ENCODE measurements at places on chromosomes 12 and 14.
A peak's percentile ranks its signal among the peaks of the same experiment; 100 is the strongest.

DNA sequence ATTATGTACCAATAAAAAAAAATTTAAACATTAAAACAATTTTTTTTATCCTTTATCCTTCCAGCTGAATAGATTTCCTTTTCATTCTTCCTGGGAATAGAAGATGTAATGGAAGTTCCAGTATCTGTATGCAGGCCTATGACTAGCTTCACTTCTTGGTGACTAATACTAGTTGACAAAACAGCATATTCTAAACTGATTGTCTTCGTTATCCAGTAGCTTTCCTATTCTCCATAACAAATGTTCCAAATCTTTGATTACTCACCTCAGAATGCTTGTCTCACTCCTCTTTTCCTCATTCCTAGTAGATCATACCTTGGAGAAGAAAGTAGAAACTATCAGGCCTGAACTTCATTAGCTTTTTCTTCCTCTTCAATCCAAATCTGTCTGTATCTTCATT is 70.7 kb downstream of the PLEKHA5 start:
- no peak for DNase-seq

- no peak for DNase-seq
Measured at GRCh38 chr14:54839701-54840119, 62.9 kb downstream of the GCH1 start.

- no peak for DNase-seq
Measured at GRCh38 chr12:87836190-87836589, 193.0 kb downstream of the C12orf50 start.

- DNase-seq = no peak
Measured at GRCh38 chr14:53900499-53900898, 56.1 kb downstream of the BMP4 start.

DNA sequence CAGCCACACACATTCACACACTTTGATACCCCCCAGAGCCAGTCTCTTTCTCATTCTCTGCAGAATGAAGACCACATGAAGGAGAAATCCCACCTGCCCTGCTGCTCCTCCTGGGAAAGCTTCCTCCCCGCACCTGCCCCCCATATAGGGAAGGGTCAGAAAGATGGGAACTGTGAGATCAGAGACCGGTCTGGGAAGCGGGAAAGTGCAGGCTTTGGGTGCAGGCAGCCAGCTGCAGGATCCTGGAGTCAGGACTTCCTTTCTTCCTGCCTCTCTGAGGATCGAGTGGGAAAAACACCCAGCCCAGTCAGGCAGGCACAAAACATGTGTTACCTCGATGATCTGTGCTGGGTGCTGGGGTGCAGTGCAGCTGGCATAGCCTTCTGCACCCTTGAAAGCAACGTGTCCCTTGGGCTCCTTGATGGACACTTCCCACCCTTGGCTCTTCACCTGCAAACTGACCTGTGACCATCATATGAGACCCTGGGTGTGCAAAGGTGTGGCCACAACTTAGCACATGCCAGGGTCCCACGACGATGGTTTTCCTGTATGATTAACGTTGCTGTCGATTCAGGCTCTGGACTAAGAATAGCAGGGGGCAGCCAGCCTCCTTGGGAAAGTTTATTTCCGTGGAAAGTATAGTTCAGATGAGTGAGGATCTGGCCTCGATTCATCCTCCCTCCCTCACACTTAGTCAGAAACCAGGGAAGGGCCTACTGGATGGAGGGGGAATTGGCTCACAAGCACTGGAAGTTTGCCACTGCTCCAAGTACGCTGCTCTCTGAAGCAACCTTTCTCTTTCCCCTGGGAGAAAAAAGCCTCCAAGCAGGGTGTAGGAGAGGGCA is 105.4 kb upstream of the MED13L start:
- no peak for DNase-seq

DNA sequence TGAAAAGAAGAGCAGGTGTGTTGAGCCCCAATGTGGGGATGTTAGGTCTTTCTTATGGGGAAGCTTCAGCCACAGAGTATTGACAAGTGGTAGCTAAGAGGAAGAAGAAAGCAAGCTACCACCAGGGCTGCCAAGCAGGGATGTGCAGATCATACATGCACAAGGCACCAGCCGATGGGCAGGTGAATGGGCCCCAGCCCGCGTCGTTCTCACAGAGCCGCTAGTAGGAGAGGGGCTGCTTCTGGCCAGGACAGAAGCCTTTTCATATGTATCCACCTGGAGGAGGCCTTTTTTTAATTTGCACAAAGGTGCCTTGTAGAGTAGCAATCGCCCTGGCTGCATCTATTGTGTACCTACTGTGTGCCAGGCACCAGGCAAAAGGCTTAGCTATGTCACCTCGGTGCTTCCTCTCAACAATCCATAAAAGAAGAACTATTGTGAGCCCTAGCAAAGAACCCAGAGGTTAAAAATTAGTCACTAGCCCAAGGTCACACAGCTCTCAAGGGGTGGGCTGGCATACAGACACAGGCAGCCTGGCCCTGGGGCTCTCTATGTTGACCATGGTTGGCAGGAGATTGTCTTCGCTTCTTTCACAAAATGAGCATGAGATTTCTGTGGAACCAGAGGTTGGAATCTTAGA is 8.2 kb downstream of the NUAK1 start:
- DNase-seq = no peak

DNA sequence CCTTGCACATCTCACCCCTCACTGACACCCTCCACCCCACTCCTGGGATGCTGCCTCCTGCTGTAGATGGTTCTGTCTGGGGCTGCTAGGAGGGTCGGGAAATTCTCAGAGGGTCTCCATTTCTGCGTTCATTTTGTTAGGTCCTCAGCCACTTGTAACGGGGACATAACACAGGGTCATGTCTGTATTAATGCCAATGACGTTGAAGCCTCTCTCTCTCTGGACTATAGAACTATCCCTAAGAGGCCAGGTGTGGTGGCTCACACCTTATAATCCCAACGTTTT is 14.6 kb downstream of the SIVA1 start:
- no peak for DNase-seq

DNA sequence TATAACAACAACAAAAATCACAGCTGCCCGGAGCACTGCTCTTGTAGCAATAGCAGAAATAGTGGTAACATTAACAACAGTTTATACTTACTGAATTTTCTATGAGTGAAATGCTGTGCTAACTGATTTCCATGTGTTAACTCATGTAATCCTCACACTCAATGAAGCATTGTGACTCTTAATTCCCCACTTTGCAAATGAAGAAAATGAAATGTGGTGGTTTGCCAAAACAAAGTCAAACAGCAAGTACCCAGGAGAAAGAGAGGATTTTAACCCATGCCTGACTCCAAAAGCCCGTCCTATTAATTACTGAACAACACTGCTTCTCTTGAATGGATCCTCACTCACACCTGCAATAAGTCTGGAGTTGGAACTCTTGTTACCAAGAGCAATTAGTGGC is 123.5 kb downstream of the MED13L start:
- no peak for DNase-seq

DNA sequence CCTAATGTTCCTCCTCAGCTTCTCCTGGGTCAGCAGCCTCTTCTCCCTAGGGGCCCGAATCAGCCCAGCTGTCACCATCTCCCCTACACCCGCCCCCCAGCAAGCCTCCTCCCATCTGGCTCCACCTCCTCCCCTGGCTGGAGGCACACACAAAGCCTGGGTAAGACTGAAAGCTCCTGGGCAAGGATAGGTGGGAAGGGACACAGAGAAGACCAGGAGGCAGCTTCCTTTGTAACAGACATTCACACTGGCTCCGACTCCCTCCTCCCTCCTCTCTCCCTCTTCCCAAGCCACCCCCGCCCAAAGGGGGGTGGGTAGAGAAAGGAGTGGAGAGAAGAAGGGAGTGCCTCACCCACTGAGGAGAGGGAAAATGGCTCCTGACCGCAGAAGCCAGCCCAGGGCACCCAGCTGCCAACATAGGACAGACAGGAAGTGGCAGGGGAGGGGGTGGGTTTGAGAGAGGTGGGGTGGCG is 4.0 kb downstream of the CHD4 start:
- peak; percentile 34 for DNase-seq

GRCh38 chr14:93745603-93746273 is 42.5 kb downstream of the PRIMA1 start:
- DNase-seq = no peak

DNA sequence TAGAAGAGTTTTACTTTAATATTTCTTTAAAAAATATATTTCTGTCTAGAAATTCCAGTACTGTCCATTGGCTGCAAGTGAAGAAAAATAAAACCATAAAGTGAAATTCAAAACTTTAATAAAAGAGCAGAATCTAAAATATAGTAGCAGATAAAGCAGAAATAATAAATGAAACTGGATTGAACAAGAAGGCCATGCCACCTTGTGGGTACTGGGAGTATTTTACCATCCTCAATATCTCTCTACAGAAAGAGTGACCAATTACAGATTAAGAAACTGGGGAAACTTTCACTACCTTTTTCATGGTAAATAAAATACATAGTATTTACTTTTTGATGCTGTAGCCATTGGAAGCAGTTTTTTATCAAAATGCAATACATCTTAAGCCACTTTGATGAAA is 220.5 kb downstream of the BCAT1 start:
- DNase-seq = no peak

DNA sequence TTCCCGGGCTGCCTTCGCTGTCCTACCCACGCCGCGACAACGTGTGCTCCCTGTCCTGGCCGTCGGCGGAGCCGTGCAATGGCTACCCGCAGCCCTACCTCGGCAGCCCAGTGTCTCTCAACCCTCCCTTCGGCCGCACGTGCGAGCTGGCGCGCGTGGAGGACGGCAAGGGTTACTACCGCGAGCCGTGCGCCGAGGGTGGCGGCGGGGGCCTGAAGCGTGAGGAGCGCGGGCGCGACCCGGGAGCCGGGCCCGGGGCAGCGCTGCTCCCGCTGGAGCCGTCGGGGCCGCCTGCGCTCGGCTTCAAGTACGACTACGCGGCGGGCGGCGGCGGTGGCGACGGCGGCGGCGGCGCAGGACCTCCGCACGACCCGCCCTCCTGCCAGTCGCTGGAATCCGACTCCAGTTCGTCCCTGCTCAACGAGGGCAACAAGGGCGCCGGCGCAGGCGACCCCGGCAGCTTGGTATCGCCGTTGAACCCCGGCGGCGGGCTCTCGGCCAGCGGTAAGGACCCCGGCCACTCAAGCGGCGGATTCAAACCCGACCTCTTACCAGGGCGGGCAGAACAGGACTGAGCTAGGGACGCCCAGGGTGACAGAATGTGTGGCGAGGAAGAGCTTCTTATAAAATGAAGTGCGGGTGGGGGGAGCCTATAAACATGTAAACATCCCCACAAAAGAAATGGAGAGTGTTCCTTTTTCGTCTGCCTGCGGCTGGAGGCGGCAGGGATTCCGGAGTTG is 503 bp downstream of the HOXC12 start:
- DNase-seq = no peak

DNA sequence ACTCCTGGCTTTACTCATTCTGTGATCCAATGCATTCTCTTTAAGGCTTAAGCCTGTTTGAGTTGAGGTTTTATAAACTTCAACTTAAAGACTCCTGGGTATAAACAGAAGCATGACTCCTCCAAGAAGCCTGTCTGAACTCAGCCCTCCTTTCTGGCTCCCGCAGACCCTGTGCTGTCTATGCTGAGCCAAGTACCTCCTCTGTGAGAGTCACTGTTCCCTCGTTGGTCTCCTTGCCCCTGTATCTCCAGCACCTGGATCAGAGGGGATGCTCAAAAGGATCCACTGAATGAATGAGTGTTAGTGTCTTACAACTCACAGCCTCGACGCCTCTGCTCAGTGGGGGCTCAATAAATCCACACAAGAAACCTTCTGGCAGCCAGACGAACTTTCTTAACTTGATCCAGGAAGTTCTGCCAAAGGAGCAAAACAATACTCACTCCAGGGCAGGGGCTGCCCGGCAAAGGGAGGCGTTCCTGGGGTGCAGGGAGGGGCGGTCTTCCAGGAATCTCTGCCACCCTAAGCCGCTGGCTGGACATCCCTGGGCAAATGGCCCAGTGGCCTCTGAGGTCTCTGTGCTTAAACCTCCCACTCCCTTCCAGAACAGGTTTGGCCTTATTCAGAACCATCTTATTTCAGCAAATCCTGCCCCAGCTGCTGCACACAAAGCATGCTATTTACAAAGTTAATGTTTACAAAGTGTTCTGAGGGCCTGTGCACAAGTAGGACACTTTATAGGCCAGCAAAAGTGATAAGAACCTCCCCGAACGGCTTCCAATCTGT is 32.9 kb downstream of the MAP1LC3B2 start:
- no peak for DNase-seq

DNA sequence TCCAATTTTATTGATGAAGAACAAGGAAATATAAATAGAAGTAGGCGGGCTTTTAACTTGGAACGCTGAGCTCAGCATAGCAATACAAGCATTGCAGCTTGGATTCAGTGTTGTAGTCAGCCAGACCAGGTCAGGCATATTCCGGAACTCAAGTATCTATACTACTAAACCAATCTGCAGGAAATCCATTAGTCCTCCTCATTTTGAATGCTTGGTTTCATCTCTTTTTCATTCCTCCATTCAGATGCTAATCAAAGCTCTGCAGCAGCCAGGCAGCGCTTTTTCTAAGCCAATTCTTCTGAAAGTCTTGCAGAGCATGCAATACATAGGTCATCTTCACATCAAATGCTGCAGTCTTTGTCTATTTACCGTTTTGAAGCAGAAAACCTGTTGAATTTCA is 49.0 kb downstream of the KIF21A start:
- DNase-seq = no peak

DNA sequence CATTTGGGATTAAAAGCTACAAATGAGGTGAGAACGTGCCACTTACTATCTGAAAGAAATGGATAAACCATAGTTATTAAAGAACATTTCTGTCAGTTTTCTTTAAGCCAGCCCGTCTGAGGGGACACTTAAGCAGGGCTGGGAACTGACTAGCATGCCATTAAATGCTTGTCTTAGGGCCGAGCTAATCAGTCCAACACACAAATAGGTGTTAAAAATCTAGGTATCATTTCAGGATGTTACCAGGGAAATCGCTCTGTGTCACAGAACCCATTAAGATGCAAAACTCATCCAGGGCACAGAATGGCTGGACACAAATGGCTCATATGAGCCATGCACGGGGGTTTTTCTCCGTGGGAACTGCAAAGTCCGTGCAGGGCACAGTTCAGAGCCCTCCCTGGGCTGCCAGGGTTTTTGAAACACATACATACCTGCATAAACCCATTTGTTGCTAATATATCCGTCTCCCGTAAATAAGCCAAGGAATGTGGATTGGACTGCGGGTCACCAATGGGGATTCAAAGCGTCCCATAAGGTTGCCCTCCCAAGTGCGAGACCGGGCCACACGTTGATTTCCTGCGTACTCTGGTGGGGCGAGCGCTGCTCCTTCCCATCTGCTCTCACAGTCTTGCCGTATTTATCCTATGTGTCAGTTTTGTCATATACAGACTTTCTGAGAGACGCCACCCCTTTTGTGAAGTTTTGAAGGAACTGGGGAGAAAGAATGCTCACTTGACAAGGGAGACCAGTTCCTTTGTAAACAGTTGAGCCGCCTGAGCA is 5.4 kb upstream of the GSC start:
- DNase-seq = no peak
